MG63 (cell line): ENCODE measurements at places on chromosomes 7 and 10. TPM values are rescaled to one million over a fixed set of nuclear protein-coding genes. Genes with fewer than 3 reads are reported as not detected.

SKIDA1 gene
- 2.0 and 3.1 TPM in 2 replicates for total RNA-seq

FRA10AC1 gene
- total RNA-seq: 1.9 and 4.2 TPM in 2 replicates

DNA sequence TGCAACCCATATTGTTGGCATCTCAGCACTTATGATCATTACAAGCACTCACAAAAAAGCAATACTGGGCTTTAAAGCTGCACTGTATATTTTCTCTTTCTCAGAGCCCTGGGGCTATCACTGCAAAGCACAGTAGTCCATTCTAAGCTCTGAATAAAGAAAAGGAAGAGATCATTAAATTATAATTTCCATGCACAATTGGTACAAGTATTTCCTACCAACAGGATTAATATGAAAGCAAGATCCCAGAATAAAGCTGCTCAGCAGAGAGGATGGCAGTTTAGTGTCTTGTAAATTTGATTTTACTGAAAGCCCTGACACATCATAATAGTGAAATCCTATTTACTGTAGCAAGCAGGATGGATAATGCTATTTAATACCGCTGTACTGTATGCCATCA is 205.3 kb downstream of the CHCHD3 start:
- no peak for DNase-seq

GRCh38 chr7:140213684-140214074 is 36.9 kb upstream of the KDM7A start:
- DNase-seq: no peak

DNA sequence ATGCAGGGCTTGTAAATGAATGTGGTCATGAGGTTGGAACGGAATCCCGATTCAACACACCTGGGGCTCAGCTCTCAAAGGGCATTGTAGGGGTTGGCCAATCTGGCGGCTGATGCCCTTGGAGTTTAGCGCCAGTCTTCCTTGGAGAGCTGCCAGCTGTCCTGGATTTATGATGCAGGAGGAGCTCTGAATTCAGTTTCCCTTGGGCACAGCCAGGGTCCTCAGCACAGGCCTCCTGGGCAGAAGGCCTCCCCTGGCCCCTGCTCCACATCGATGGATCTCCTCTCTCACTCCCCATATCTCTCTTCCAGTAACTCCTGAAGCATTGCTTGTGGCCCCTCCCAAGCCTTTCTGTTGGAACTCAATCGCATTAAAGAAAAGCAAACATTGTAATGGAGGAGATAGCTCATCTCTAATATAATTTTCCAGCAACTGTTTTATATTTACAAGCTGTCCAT is 985 bp upstream of the CYTH3 start:
- no peak for DNase-seq

DNA sequence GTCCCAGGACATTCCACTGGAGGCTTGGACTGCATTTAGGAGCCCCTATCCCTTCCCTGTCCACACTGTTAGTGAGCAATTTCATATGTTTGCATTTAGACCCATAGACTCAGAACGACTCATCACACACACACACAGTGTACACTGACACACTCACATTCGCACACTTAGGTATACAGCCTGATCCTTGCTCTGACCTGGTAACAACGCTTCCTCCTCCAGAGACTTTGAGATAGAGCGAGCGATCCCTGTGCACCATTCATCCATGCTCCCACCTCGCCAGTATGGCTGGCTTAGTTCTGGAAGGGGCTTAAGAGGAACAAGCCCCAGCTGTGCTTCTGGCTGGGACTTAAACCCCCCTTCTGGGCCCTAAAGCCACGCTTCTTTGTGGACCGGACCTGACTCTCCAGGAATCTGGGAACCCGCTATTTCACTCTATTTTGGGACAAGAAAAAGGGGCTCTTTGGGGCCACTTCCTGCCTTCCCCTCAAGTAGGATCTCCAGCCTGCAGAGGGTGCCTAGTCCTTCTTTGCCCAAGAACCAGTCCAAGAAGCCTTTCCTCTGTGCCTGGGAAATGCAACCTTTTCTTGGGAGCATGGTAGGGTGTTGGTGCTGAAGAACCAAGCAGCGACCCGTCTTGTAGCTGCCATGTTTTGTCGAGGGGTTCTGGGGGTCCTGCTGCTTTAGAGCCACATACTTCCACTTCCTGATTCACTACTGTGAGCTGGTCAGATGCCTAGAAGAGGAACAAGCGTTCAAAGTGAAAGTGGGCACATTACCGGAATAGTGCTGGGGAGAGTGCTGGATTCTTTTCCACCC is 1.1 kb upstream of the HOXA13 start:
- no peak for DNase-seq

GRCh38 chr10:81444242-81444929 is 430.6 kb upstream of the NRG3 start:
- no peak for DNase-seq

GRCh38 chr7:117946151-117946633 is 73.0 kb upstream of the CTTNBP2 start:
- no peak for DNase-seq
